ENCODE measurements at places on chromosomes 5 and 9. TPM values are rescaled to one million over a fixed set of nuclear protein-coding genes. Genes with fewer than 3 reads are reported as not detected.

DNA sequence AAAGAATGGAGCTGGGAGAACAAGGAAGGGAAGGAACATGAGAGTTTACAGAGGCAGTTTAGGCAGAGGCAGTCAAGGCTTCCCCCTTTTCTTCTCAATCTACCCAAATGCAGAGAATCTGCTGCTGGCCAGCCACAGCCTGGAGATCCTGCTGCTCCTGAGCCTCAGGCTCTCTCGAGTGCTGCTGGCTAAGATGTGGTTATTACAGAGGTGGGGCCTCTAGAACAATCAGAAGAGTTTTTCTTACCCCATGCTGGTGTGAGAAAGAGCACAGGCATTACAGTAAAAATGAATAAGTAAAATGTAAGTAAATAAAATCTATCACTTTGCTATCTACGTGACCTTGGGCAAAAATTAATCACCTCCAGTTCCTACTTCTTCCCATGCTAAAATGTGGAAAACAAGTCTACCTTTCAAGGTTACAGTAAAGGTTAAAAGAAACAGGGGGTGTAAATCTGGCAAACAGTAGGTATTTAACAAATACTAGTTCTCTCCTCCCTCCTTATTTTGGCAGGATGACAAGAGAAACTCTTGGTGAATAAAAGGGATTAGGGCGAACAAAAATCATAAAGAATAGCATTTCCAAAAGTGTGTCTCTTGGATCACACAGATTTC lies 31.1 kb downstream of the FBXW11 start:
- no peak for DNase-seq

GRCh38 chr5:15376803-15377202 lies 123.2 kb upstream of the FBXL7 start:
- no peak for DNase-seq

Gene CCDC152
- total RNA-seq, result 0.17 TPM

- DNase-seq, result no peak
Measured at GRCh38 chr5:136132087-136132486, 558 bp upstream of the SMAD5 start.

DNA sequence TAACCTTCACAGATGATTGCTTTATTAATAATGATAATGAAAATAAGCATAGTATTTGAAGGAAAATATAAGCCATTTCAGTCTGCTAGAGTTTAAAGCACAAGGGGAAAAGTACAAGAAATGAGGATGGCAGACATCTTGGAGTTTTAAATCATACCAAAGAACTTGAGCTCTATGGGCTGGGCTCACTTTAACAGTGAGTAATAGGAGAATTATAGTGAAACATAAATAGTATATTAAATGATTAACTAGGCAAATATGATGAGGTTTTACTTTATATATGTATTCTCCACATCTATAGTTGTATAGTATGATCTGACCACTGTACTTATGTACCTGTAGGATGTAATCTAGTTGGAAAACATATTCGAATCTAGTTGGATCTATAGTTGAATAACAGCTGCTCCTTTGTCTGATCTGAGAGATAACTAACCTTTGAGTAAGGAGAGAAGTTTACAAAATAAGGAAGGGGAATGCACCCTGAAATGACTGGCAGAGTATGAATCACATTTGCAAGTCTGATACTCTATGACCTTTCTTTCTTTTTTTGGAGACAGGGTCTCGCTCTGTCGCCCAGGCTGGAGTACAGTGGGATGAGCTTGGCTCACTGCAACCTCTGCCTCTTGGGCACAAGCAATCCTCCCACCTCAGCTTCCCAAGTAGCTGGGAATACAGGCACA lies 17.6 kb downstream of the MEGF9 start:
- DNase-seq, result no peak

- no peak for DNase-seq
Measured at GRCh38 chr5:96930589-96930988, 5.3 kb upstream of the LNPEP start.

Measured in progenitor cell of endocrine pancreas (in vitro differentiated cells).